Activated T-helper 2 cell treated with anti-CD3 and anti-CD28 coated beads, Interferon-gamma antibody, Interleukin-2, Interleukin-4, amounts not matched to agents 10 μg/mL and 5 μg/mL and 100 μg/mL, durations not matched to agents 14 hours and 24 hours and 36 hours (primary cell): ENCODE measurements at places on chromosomes 1 and 21. TPM values are rescaled to one million over a fixed set of nuclear protein-coding genes. Genes with fewer than 3 reads are reported as not detected.

- no peak for DNase-seq
Observed at GRCh38 chr1:221810406-221810805, 68.5 kb upstream of the DUSP10 start.

- DNase-seq, result no peak
Observed at GRCh38 chr21:38861056-38861455, 55.3 kb downstream of the ETS2 start.

GRCh38 chr1:6359216-6360116 is 34.1 kb downstream of the ACOT7 start:
- peak; percentile 71 for DNase-seq

DNA sequence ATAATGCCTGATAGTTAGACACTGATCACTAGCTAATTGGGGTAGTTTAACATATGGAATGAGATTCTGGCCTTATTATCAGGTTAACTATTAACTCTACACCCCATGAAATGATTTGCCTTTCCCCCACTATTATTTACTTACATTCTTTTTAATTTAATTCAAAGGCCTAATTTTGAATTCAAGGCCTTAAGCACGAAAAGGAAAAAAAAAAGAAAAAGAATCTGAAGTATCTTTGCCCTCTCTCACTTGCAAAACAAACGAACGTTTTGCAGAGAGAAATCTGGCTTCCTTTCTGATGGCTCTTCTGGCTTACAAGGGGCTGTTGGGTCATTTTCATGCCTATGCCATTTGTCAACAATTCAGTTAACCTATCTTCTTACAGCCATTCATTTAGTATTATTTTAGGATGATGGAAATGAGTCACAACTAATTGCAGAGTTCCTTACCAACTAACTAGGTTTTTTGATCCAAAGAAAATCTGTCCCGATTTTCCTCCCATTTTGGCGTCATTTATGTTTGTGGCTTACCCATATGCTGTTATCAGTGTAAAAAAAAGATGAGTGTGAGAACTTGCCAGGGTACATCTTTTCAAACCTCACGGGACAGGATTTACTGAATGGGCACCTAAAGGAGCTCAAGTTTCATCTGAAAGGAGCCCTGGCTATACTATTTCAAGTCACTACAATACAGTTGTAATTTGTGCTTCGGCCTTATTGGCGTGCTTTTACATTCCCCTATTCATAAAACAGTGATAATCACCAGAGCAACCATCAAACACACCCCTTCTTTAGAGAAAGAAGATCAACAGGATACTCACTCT is 1.9 kb upstream of the ERRFI1 start:
- no peak for DNase-seq

- DNase-seq, result no peak
Observed at GRCh38 chr1:24566236-24566867, 10.5 kb downstream of the NCMAP start.

GRCh38 chr1:120178799-120179756 is 2.8 kb upstream of the SEC22B start:
- no peak for DNase-seq

GRCh38 chr1:198639671-198640143 is 867 bp downstream of the PTPRC start:
- DNase-seq, result no peak

GRCh38 chr21:39020751-39021477 is 162.3 kb downstream of the PSMG1 start:
- DNase-seq, result no peak

GRCh38 chr1:247456914-247457639 is 827 bp downstream of the OR2B11 start:
- no peak for DNase-seq

GRCh38 chr1:18190598-18190997 is 83.0 kb downstream of the IGSF21 start:
- DNase-seq, result no peak

DNA sequence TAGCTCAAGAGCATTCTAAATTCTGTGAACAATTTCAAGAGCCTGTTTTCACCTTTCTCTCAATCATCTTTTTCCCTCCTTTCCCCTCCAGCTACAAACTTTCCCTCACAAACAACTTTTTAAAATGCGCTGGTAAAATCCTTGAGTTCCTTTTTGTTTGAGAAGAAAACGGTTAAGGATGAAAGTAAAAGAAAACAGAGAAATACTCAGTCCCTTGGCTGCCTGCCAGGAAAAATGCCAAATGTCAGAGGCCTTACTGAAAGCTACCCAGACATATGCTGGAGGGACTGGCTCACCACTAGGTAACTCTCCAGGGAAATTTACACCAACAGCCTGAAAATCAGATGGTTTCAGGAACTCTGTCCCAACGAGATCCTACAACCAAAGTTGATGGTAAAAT is 11.0 kb upstream of the SERBP1 start:
- no peak for DNase-seq

- no peak for DNase-seq
Observed at GRCh38 chr21:23960769-23961168, 1646.5 kb downstream of the MRPL39 start.

- DNase-seq, result no peak
Observed at GRCh38 chr1:42937141-42937696, 21.4 kb downstream of the SLC2A1 start.

DNA sequence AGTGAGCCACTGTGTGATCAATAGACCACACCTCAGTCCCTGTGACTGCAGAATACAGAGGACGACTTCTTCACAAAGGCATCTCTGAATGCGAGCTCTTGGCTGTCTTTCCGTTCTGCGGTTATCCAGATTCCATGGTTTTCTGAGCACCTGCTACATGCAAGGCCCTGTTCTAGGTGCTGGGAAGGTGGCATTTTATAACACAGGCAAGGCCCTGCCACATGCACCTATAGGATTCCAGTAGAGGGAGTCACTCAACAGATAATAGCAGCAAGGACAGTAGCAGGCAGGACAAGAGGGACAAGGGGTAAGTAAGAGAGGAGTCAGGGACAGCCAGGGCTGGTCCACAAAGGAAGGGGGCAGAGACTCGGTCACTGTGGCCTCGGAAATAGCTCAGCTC is 9.0 kb downstream of the URB1 start:
- DNase-seq, result no peak

DNA sequence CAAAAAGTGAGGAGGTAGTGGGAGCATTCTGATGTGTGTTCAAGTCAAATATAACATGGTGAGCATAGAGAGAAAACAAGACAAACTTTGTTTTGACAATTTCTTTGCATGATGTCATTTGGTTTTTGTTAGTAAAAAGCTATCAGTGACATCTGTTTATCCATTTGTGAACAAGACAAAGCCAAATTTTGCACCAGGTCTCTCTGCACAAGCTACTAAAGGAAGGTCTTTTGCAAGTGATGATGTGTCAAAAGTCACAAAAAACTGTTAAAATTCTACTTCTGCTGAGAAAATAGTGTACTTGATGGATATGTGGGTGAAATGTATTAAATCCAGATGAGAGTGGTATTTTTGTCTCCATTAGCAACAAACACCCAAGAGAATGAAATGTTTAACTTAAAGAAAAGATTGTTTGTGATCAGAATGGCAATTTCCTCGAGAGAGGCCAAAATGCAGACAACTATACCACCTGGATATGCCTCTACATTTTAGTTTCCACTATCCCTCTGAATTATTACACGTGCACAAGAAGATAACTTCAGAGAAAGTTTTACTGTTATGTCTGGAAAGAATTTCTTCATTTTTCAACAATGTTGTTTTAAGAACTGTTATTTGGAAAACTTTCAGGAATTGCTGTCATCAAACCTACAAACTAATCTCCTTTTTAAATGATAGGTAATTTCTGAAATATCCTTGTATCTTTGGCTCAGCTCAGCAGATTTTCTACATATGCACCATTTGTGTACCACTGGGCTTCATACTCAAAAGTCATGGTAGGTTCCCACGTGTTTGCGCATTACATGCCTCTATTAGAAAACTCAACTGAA is 807.4 kb upstream of the ADGRL2 start:
- DNase-seq, result no peak

- DNase-seq, result no peak
Observed at GRCh38 chr21:41367945-41368734, 6.3 kb downstream of the MX2 start.

- no peak for DNase-seq
Observed at GRCh38 chr1:31572323-31573104, 3.8 kb upstream of the TINAGL1 start.

- no peak for DNase-seq
Observed at GRCh38 chr1:204692325-204692840, 6.8 kb upstream of the LRRN2 start.

- no peak for DNase-seq
Observed at GRCh38 chr1:222275001-222275728, 272.7 kb downstream of the HHIPL2 start.

DNA sequence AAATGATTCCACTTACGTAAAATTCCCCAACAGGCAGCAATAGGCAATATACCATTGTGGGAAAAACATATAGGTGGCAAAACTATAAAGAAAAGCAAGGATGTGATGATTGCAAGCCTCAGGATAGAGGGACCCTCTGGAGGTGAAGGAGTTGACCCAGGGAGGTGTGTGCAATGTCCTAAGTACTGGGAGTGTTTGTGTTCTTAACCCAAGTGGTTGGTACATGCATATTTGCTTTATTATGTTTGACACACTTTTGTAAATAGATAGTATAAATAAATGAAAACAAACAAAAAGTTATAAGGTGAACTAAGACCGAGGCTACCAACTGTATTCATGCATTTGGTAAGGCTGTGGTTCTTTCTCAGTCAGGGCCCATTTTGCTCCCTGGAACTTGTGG is 7.5 kb downstream of the MX1 start:
- no peak for DNase-seq

SLC37A1 gene
- 21.6 and 22.3 TPM in 2 replicates for total RNA-seq

NMNAT2 gene
- not detected in 2 replicates for total RNA-seq

OR2T11 gene
- total RNA-seq, result not detected in 2 replicates

HAO2 gene
- not detected in 2 replicates for total RNA-seq

LAD1 gene
- total RNA-seq, result not detected in 2 replicates

ADAMTS4 gene
- 0.05 and 0.09 TPM in 2 replicates for total RNA-seq

CCDC27 gene
- total RNA-seq, result 0.07 TPM in 1 of 2 replicates, not detected in the other

S100A1 gene
- total RNA-seq, result not detected in 2 replicates

SYTL1 gene
- 20.0 and 25.7 TPM in 2 replicates for total RNA-seq
